ENCODE measurements at places on chromosomes 7 and 10. TPM values are rescaled to one million over a fixed set of nuclear protein-coding genes. Genes with fewer than 3 reads are reported as not detected.

DNA sequence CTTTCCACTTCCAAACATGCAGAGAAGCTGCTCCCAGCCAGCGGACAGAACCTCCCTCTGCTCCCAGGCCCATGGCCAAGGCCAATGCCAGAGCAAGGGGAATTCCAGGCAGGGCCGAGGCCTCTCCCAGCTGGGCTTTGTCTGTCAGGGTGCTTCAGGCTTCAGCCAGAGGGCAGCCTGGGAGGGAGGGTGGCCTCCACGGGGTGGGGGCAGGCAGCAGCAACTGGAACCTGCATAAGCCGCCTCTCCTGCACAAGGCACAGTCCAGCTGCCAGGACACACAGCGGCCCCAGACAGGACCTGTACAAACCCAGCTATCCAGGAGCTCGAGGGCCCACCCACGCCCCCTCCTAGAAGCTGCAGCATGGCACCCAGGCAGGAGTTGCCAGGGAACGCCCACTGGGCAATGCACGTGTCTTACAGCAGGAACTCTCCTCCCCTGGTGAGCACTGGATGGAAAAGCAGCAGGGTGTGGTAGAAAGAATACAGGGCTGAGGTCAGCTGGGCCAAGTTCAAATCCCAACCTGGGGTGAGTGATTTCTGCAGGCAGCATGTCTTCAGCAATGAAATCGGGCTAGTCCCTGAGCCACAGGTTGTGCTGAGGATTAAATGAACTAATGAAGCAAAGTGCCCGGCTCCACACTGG, 7.6 kb downstream of the FAM53B start:
- no peaks in the 10 kb centered on the region for H3K27me3 ChIP-seq
- H3K4me1 ChIP-seq, result peaks cover 32% of the 10 kb centered on the region
- H3K4me3 ChIP-seq, result no peak overlapping the region
- no peak overlapping the region for H3K27ac ChIP-seq
- no peaks in the 10 kb centered on the region for H3K36me3 ChIP-seq
- DNase-seq, result no peak

EDRF1 gene
- total RNA-seq, result 63.4 TPM

DNA sequence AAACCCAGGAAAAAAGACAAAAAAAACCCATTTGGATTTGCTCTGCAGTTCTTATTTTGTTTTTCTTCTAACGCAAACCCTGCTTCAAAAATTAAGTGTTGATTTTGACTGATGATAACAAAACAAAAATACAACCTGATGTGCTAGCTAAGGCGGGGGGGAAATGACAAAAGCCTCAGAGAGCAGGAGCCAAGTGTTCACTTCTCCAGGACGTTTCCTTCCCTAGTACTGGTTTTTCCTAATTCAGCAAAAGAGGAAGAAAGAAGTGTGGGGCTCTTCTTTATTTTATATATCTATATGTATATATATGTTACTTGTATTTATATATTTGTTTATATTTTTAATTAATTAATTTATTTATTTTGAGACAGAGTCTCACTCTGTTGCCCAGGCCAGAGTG, 28.0 kb downstream of the SNX10 start:
- no peaks in the 10 kb centered on the region for H3K36me3 ChIP-seq
- no peaks in the 10 kb centered on the region for H3K27me3 ChIP-seq
- H3K27ac ChIP-seq, result no peak overlapping the region
- no peaks in the 10 kb centered on the region for H3K4me1 ChIP-seq
- DNase-seq, result no peak
- H3K4me3 ChIP-seq, result no peak overlapping the region

GRCh38 chr10:130169136-130169859, 33.1 kb downstream of the GLRX3 start:
- no peaks in the 10 kb centered on the region for H3K27me3 ChIP-seq
- no peaks in the 10 kb centered on the region for H3K4me1 ChIP-seq
- no peak for DNase-seq
- peaks cover 7% of the 10 kb centered on the region for H3K36me3 ChIP-seq
- no peak overlapping the region for H3K4me3 ChIP-seq

- peaks cover 27% of the 10 kb centered on the region for H3K4me1 ChIP-seq
- no peaks in the 10 kb centered on the region for H3K36me3 ChIP-seq
- peaks cover 17% of the 10 kb centered on the region for H3K27me3 ChIP-seq
Measured at GRCh38 chr7:98630149-98630548, 13.1 kb downstream of the NPTX2 start.

MSANTD7 gene
- 18.8 TPM for total RNA-seq

DNA sequence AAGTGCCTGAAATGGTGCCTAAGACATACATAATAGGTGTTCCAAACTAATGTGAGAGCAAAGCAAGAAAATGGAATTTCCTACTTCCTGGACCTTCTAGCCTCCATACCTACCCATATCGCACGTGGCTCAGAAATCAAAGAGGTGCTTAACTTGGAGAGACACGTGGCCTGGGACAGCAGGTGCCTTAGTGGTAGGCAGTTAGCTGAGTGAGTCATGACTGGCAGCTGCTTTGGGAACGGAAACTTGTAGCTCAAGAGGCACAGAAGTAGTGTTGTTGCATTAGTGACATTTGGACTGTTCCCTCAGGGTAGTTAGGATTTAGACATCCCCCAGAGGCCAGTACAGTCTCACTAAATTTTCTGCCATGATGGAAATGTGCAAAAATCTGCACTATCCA, 12.0 kb upstream of the BMPER start:
- no peak overlapping the region for H3K27ac ChIP-seq
- no peaks in the 10 kb centered on the region for H3K27me3 ChIP-seq
- no peak overlapping the region for H3K4me3 ChIP-seq
- H3K4me1 ChIP-seq, result peaks cover 5% of the 10 kb centered on the region
- H3K36me3 ChIP-seq, result no peaks in the 10 kb centered on the region
- DNase-seq, result no peak

GRCh38 chr7:140674899-140675701, 2.4 kb downstream of the ADCK2 start:
- peak; percentile 66 for DNase-seq
- H3K4me3 ChIP-seq, result no peak overlapping the region
- no peaks in the 10 kb centered on the region for H3K36me3 ChIP-seq
- peaks cover 6% of the 10 kb centered on the region for H3K4me1 ChIP-seq
- no peak overlapping the region for H3K27ac ChIP-seq

- no peak for DNase-seq
- no peak overlapping the region for H3K4me3 ChIP-seq
- no peaks in the 10 kb centered on the region for H3K36me3 ChIP-seq
- no peak overlapping the region for H3K27ac ChIP-seq
- peaks cover 32% of the 10 kb centered on the region for H3K4me1 ChIP-seq
Measured at GRCh38 chr7:25735674-25736242, 416.2 kb upstream of the NFE2L3 start.

GRCh38 chr10:1366322-1366691, 310.1 kb downstream of the WDR37 start:
- H3K4me1 ChIP-seq, result peaks cover 9% of the 10 kb centered on the region
- H3K36me3 ChIP-seq, result no peaks in the 10 kb centered on the region
- DNase-seq, result no peak
- H3K27ac ChIP-seq, result no peak overlapping the region
- no peaks in the 10 kb centered on the region for H3K27me3 ChIP-seq

- no peaks in the 10 kb centered on the region for H3K36me3 ChIP-seq
- H3K27me3 ChIP-seq, result no peaks in the 10 kb centered on the region
- no peak for DNase-seq
- no peaks in the 10 kb centered on the region for H3K4me1 ChIP-seq
- H3K4me3 ChIP-seq, result no peak overlapping the region
Measured at GRCh38 chr7:8232999-8233847, 28.7 kb downstream of the ICA1 start.

NSUN6 gene
- total RNA-seq, result 21.9 TPM

GRCh38 chr7:88758381-88759229, 895 bp upstream of the ZNF804B start:
- H3K27ac ChIP-seq, result no peak overlapping the region
- no peaks in the 10 kb centered on the region for H3K36me3 ChIP-seq
- peaks cover 68% of the 10 kb centered on the region for H3K27me3 ChIP-seq
- DNase-seq, result peak; percentile 71
- peaks cover 8% of the 10 kb centered on the region for H3K4me1 ChIP-seq

GRCh38 chr7:127979113-127979727, 52.0 kb downstream of the LRRC4 start:
- H3K4me1 ChIP-seq, result peaks cover 59% of the 10 kb centered on the region
- DNase-seq, result no peak
- H3K27ac ChIP-seq, result no peak overlapping the region

GRCh38 chr7:127550247-127550646, 35.1 kb downstream of the GCC1 start:
- no peaks in the 10 kb centered on the region for H3K36me3 ChIP-seq
- no peak overlapping the region for H3K4me3 ChIP-seq
- H3K4me1 ChIP-seq, result no peaks in the 10 kb centered on the region
- no peak overlapping the region for H3K27ac ChIP-seq
- no peak for DNase-seq

DNA sequence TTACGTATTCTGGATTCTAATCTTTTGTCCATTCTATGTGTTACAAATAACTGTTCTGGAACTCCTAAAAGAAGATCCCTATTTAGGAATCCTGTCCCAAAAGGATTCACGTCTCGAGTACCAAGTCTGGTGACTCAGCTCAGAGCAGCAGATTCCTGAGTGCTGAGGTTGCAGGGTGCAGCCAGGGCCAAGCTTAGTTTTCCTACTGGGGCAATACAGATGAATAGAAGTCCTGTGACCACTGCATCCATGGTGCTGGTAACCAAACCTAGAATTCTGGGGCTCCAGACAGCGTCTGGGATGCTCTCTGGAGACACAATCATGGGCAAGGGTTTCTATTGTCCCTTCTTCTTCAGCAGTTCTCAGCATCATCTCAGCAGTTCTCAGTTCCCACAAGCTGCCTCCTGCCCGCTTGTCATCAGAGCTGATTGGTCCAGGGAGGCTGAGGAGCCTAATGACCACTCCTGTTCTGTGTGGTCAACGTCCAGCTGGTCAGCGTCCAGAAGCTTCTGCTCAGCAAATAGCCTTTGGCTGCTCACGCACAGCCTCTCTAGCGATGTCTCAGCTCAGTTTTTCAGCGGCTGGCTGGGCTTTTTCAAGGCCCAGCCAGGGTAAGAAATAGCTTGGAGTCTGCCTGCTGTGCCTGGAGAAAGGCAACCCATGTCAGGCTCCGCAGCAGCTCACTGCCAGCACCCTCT, 50.4 kb upstream of the C7orf33 start:
- peaks cover 10% of the 10 kb centered on the region for H3K4me1 ChIP-seq
- H3K36me3 ChIP-seq, result no peaks in the 10 kb centered on the region
- DNase-seq, result peak; percentile 23
- H3K27ac ChIP-seq, result no peak overlapping the region
- no peak overlapping the region for H3K4me3 ChIP-seq
- no peaks in the 10 kb centered on the region for H3K27me3 ChIP-seq

STRA8 gene
- not detected for total RNA-seq

- H3K27me3 ChIP-seq, result no peaks in the 10 kb centered on the region
- H3K36me3 ChIP-seq, result no peaks in the 10 kb centered on the region
- H3K4me1 ChIP-seq, result peaks cover 88% of the 10 kb centered on the region
- peak overlapping the region; percentile 34 for H3K4me3 ChIP-seq
- DNase-seq, result peak; percentile 86
Measured at GRCh38 chr7:21028599-21028998, 241.9 kb upstream of the SP8 start.

ZP3 gene
- 1.7 TPM for total RNA-seq

COL1A2 gene
- total RNA-seq, result 47.9 TPM

SCIN gene
- not detected for total RNA-seq

ENTPD1 gene
- total RNA-seq, result 0.46 TPM

GRCh38 chr7:157547611-157548010, 210.8 kb downstream of the DNAJB6 start:
- no peaks in the 10 kb centered on the region for H3K36me3 ChIP-seq
- H3K4me1 ChIP-seq, result no peaks in the 10 kb centered on the region
- H3K27me3 ChIP-seq, result no peaks in the 10 kb centered on the region
- DNase-seq, result no peak

- peak; percentile 85 for DNase-seq
- no peak overlapping the region for H3K4me3 ChIP-seq
- H3K27me3 ChIP-seq, result no peaks in the 10 kb centered on the region
- no peak overlapping the region for H3K27ac ChIP-seq
- no peaks in the 10 kb centered on the region for H3K36me3 ChIP-seq
Measured at GRCh38 chr7:3722396-3722922, 421.4 kb downstream of the SDK1 start.

- no peak for DNase-seq
- H3K4me1 ChIP-seq, result peaks cover 20% of the 10 kb centered on the region
- no peaks in the 10 kb centered on the region for H3K27me3 ChIP-seq
- H3K27ac ChIP-seq, result no peak overlapping the region
- H3K4me3 ChIP-seq, result no peak overlapping the region
- H3K36me3 ChIP-seq, result no peaks in the 10 kb centered on the region
Measured at GRCh38 chr10:12835709-12836108, 165.8 kb downstream of the CCDC3 start.

- H3K36me3 ChIP-seq, result no peaks in the 10 kb centered on the region
- DNase-seq, result no peak
- H3K4me3 ChIP-seq, result no peak overlapping the region
- H3K4me1 ChIP-seq, result no peaks in the 10 kb centered on the region
- no peak overlapping the region for H3K27ac ChIP-seq
- H3K27me3 ChIP-seq, result no peaks in the 10 kb centered on the region
Measured at GRCh38 chr10:92323079-92323478, 32.1 kb downstream of the MARCHF5 start.

GRCh38 chr7:104993217-104993862, 20.7 kb upstream of the KMT2E start:
- H3K4me3 ChIP-seq, result no peak overlapping the region
- no peak for DNase-seq
- H3K36me3 ChIP-seq, result no peaks in the 10 kb centered on the region
- no peak overlapping the region for H3K27ac ChIP-seq

- H3K27ac ChIP-seq, result no peak overlapping the region
- peaks cover 17% of the 10 kb centered on the region for H3K4me1 ChIP-seq
- no peak for DNase-seq
- H3K27me3 ChIP-seq, result no peaks in the 10 kb centered on the region
- no peak overlapping the region for H3K4me3 ChIP-seq
Measured at GRCh38 chr10:60508037-60508436, 118.4 kb upstream of the ANK3 start.

- no peak for DNase-seq
- H3K36me3 ChIP-seq, result no peaks in the 10 kb centered on the region
- H3K27ac ChIP-seq, result no peak overlapping the region
- H3K4me3 ChIP-seq, result no peak overlapping the region
Measured at GRCh38 chr10:81031774-81032173, 494.1 kb downstream of the SH2D4B start.

SH2B2 gene
- 2.0 TPM for total RNA-seq

POLR2J3 gene
- total RNA-seq, result 14.1 TPM

PKD2L1 gene
- not detected for total RNA-seq

DNA sequence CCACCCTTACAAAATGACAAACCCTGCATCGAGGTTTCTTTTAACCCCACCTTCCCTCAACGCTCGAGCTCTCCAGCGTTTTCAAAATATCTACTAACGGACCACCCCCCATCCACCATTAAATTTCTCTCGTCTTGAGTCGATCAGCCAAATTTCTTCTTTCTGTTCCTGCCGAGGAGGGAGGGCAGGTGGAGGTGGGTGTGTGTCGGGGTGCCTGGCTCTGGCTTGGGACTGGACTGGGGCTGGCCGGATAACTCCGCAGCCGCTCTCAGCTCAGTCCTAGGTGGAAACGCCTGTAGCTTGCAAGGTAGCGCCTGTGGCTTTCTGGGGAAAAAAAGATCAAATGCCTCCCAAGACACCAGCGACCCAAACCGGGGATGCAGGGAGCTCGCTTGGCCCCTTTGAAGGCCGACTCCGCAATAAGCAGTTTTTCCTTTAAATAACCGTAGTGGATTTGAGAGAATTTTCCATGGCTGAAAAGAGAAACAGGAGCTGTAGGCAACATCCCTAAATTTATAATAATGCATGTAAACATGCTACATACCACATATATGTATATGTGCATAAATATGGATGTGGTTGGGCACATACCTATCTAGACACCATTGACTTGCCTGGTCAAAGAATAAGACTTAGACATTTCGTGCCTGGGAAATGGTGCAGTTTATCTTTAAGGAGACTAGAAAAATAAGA, 1.9 kb upstream of the TMEM178B start:
- H3K36me3 ChIP-seq, result no peaks in the 10 kb centered on the region
- peaks cover 67% of the 10 kb centered on the region for H3K27me3 ChIP-seq
- peak overlapping the region; percentile 81 for H3K4me3 ChIP-seq
- H3K27ac ChIP-seq, result no peak overlapping the region
- H3K4me1 ChIP-seq, result peaks cover 35% of the 10 kb centered on the region

All from neural progenitor cell (in vitro differentiated cells).